Hippocampal formation (tissue), 2 donors: ENCODE measurements at places on chromosomes 5 and 9.

GRCh38 chr5:77781076-77781475 lies 4.9 kb upstream of the TBCA start:
- no peak for DNase-seq

DNA sequence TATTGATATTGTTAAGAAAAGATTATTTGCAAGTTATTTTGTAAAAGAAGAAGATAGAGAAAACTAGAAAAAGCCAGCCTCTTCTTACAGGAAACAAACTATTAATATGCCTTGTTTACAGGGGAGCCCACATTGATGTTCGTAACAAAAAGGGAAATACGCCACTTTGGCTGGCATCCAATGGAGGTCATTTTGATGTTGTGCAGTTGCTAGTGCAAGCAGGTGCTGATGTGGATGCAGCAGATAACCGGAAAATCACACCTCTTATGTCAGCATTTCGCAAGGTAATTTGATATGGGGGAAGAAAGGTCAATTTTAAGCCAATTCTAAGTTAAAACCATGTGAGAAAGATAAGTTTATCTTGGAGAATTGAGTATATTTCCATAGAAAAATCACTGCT lies 37.6 kb upstream of the EIF4EBP3 start:
- no peak for DNase-seq

DNA sequence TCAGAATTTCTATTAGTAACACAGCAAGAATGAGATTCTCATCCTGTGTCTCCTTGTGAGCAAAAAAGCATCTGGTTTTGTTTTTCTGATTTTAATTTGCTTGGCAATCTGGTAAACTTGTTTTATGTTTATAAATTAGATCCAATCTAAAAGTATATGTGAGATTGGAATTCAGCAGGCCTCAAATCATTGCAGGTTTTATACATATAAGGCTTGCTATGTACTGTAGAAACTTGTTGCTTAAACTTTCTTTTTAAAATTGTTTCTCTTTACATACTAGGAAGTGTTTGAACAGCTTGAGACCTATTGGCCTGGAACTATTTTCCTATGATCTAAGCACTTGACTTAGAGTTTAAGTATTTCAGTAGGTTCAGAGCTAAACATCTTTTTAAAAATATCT lies 1037.8 kb downstream of the NR2F1-AS1 start:
- DNase-seq = no peak

DNA sequence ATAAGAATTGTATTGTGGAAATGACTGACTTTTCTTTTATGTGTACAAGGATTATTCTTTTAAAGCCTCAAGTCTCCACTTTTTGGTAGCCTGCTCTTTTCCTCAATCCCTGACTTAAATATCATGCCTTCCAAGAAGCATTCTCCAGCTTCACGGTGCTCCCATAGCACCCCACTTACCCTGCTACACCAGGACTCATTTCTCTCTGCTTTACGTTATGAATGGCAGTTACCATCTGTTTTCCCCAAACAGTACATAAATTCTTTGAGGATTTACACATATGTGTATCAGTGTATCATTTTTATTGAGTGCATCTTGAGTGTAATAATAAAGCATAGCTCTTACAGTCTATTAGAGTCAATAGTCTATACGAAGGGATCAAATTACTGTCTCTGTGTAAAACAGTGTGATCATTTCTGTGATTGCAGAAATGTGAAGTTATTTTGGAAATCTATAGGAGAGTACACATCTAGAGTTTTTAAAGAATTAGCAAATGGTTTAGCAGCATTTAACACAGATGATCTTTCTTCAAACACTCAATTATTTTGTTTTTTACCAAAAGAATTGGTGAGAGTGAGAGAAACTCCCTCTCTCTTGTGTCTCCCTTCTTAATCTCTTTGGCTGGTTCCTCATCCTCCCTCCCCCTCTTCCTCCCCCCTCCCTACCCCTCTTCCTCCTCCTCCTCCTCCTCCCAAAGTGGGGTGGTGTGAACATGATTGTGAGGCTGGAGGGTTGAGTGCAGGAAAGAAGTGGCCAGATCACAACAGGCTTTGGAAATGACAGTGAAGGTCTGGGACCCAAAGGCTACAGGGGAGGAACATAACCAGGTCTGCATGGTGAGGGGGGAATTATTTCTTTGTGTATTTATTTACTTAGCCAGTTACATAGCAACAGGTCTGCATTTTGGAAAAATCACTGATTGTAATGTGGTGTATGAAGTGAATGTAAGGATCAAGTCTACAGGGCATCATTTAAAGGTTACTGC lies 27.6 kb upstream of the ECM2 start:
- DNase-seq = no peak

GRCh38 chr9:20289423-20290010 lies 332.8 kb downstream of the MLLT3 start:
- no peak for DNase-seq

- DNase-seq = no peak
Observed at GRCh38 chr5:124524552-124525232, 221.7 kb downstream of the ZNF608 start.

- peak; percentile 49 for DNase-seq
Observed at GRCh38 chr5:173643964-173644363, 27.5 kb upstream of the BOD1 start.

GRCh38 chr5:57698802-57699201 lies 216.2 kb upstream of the ACTBL2 start:
- no peak for DNase-seq

DNA sequence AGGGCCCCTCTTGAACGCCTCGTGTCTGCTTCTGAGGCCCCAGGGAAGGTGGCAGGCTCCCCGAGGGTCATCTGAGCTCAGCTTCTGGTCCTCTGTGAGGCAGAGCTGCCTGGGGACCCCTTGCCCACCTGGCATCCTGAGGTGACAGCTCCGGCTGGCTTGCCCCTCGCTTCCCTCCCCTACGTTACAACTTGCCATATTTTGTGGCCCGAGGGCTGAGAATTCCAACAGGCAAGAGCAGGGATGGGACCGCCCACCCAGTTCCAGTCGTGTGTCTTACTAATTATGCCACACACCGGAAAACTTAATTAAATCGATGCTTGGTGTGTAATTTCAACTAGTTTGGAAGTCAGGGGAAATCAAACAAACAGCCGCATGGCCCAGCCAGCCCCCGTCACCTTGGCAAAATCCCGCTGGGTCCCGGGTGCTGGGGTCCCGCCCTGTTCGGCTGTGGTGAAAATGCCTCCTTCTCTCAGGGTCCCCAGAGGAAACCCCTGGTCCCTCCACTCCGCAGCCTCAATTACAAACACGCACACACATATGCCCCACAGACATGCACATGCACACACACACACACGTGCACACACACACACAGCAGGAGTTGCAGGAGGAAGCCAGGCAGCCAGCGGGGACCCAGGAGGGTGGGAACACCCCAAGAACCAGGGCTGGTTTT lies 221.0 kb upstream of the IER5L start:
- DNase-seq = no peak

GRCh38 chr9:92658611-92659010 lies 11.3 kb downstream of the IPPK start:
- no peak for DNase-seq

DNA sequence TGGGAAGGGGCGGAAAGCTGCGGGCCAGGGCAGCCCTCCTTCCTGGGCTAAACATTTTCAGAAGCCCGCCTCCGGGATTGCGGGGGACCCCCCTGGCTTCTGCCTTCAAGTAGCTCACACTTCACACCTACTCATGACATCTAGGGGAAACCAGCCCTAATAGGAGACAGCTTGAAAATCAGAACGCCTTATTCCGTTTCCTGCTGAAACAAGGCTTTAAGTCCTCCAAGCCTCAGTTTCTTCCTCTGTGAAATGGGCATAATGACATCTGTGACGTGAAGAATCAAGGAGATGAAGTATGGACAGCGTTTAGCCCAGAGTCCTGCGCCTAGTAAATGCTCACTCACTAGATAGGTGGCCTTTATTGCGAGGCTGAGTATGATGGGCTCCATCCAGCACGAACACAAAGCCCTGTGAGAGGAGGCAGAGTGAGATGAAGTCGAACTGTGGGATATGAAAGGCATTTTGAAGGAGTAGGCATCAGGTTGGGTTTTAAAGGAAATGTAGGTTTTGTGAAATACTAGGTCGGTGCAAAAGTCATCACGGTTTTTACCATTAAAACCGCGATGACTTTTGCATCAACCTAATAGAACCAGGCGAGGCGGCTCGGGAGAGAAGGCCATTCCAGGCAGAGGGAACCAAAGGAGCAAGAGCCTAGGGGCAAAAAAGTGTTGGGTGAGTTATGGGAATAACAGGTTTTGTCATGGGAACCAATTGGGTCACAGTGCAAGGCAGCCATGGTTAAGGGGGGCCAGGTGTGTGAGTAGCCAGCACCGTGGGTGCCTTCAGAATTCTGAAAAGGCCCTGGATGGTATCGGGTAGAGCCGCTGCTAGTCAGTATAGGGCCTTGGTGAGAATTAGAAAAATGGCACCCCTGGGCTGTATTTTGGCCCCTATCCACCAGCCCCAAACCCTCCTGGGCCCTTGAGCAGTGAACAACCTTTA lies 1.0 kb upstream of the TSC1 start:
- DNase-seq = no peak

DNA sequence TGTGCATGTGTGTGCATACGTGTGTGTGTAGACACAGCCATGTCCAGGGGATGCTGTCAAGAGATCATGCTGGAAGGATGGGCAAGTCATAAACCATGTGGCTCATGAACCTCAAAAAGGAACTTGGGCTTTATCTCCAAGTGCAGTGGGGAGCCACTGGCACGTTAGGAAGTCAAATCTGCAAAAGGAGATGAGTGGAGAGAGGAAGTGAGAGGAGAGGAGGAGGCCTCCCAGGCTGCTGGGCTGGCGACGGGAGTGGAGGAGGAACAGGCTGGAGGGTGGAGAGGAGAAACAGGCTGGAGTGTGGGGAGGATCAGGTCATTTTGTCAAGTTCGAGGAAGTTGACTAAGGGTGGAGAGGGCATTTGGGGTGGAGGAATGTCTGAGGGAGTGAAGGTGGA lies 29.2 kb upstream of the TIFAB start:
- DNase-seq = no peak

GRCh38 chr5:42036379-42036778 lies 111.3 kb downstream of the FBXO4 start:
- no peak for DNase-seq

DNA sequence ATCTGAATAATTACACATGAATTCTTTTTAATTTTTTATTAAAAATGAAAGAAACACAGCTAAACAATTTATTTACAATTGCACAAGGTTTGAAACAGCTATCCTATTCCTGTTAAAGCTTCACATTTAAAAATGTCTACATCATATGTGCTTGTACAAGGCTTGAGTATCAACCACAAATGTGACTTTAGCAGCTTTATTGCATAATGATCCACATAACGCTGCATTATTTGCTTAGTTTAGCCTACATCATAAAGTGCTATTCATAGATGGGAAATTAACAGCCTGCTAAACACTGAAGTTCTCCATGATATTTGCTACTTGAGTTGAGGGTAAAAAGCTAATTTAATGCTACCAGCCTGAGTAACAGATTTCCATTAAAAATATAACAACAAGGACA lies 45.0 kb downstream of the TRIM36 start:
- no peak for DNase-seq

GRCh38 chr5:151751091-151751490 lies 7.3 kb downstream of the ATOX1 start:
- no peak for DNase-seq

DNA sequence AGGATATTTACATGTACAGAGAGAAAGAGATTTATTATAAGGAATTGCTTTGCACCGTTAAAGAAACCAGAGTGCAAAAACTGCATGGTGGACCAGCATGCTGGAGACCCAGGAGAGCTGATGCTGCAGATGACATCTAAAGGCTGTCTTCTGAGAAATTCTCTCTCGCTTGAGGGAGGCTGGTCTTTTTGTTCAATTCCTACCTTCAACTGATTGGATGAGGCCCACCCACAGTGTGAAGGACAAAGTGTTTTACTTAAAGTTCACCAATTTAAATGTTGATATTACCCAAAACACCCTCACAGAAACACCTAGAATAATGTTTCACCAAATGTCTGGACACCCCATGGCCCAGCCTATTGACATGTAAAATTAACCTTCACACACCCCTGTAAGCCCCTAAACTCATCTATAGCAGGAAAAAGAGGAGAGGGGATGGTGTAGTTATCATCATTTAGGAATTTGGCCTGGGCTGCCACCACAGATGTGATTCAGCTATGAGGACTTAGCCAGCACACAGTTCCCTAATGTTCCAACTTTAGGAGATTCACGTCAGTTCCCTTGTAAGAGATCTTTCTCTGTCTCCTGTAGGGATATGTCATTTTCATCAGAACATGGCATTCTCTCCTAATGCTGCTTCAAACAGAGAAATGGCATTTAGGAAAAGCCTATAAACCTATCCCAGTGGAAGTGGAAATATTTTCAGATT lies 358.2 kb upstream of the TLE4 start:
- DNase-seq = no peak

GRCh38 chr9:75615284-75615683 lies 275.2 kb upstream of the PCSK5 start:
- no peak for DNase-seq

- DNase-seq = no peak
Observed at GRCh38 chr5:90949469-90950358, 391.1 kb downstream of the ADGRV1 start.

DNA sequence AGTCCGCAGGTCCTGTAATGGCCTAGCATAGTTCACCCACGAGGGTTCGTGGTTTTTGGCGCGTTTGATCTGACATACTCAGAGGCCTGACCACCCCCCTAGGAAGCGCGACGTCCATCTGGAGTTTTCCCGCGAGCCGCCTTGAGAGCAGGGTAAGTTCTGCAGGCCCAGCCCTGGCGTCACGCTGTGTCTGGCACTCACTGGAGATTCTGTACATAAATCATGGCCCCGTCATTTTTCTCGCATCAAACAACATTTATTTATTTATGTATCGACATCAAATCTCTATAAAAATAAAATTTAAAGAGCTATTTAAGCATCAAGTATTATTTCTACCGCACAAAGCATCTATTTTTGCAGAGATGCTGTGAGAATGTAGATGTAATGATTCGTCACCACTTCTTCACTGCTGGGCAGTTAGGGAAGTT lies 437 bp upstream of the TRIM41 start:
- no peak for DNase-seq

DNA sequence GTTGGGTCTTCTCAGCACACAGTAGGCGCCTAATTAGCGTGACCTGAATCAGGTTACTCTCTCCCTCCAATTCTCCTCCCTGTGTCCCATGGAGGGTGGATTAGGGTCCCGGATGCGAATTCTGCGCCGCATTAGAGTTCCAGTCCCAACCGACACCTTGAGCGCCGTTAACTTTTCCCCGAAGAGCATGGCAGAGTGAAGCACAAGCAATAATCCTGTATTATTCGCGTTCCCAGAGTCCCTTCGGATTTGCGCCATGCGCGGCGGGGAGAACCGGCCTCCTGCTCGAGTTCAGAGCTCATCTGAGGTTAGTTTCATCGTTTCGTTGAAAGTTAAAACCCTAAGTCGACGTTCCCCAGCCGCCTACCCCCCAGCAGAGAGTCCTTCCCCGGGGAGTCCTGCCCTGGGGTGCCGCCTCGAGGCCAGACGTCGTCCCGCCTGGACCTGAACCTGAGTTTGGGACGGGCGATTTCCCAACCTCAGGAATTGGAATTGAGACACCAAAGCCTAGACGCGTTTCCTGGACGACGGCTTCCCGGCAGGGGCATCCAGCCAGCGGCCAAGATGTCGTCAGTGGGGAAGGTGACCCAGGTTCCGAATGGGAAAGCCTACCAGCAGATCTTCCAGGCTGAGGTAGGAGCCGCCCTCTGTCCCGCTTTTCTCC lies at the start of gene CCDC180:
TSS of gene CCDC180 (plus strand) at position 160 of the 664 bp plus-strand sequence. CDS start at position 565, 405 bp downstream.
- DNase-seq = no peak
